ENCODE measurements at places on chromosomes 4 and X.

- DNase-seq = no peak
Observed at GRCh38 chr4:94221916-94222315, 14.3 kb downstream of the SMARCAD1 start.

DNA sequence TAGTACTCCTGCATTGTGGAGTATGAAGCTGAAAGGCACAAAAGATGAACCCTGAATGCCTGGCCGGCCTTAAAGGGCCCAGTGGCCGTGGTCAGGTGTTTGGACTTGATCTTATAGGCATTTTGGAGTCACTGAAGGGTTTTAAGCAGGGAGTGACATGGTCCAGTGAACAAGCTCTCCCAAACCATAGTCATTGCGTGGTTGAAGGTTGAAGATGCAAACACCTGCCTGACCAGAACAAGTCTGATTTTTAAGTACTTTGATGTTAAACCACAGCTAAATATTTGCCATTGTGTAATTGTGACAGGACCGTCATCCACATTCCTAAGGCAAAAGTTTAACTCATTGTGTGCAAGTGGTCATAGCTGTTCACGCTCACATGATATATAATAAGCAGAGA is 3.3 kb downstream of the STK32B start:
- no peak for DNase-seq

DNA sequence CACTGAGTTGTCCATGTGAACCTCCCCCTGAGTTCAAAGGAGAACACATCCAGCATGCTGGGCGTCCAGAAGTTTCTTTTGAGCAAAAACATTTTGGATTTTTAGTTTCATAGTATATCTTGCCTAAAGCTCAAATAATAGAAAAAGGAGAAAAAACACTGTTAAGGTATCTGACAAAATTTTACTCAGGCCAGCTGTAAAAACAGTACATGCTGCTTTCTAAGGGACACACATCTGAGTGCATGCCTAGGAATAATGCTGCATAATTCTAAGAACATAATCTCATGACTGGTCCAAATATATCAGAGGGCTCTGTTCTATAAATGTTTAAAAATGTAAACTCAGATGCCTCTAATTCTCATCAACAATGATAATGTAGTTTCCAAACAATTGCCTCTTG is 561.3 kb upstream of the INTU start:
- DNase-seq = no peak

- DNase-seq = no peak
Observed at GRCh38 chr4:163111588-163111987, 55.1 kb downstream of the NAF1 start.

DNA sequence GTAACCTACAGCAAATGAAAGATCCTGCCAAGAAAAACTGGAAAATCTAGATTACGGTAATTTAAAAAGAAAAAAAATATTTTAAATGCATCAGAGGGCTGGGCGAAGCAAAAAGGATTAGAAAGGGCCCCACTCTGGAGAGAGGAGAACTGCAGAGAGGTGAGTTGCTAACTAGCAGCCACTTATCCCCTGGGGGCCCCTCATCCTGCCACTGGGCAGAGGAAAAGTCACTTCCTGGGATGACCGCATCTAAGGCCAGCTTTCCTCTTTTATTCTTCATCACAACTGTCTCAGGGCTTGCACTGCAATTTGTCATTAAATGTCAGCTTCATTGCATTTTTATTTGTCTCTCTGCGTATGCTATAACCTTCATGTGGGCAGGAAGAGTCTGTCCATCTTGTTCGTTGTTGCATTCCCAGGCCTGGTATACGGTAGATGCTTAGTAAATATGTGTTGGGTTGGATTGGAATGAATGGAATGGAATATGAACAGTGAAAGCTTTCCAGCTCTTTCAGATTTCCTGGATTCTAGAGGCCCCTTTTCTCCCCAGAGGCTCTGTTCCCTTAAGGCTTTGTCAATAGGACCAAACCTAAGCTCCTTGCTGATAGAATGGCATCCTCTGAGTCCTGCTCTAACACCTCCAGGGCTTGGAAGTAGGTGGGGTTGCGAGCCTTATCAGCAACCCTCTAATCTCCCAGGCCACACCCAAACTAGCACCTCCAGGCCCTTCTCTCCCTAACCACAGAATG is 58.9 kb downstream of the TLR10 start:
- no peak for DNase-seq

DNA sequence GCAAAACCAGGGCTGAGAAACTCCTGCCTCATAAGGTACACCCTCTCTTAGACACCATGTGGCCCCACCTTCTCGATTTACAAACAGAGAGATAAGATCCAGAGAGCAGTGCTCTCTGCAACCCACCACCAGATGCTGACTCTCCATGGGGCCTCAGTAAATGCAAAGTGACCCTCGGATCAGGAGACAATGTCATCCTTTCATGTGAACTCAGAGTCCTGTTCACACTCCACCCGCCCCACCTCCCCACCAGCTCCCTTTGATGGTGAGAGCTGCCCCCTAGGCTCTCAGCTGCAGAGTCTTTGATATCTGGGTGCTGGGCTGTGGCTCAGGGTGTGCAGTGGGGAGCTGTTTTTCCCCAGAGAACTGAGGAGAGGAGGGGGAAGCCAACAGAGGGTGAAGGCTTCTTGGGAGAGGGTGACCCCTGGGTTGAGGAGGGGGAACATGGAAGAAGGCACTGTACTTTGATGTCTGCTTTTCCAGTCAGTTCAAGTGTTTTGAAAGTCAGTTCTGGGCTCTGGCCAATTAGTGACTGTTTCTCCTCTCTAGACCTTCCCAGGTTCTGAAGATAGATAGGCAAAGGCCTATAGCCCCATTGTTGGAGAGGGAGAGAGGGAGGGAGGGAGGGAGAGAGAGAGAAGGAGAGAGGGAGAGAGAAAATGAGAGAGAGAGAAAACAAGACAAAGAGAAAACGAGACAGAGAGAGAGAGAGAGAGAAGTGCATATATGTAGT is 88.2 kb downstream of the SCD5 start:
- DNase-seq = no peak

- DNase-seq = no peak
Observed at GRCh38 chr4:138902705-138903104, 112.9 kb upstream of the NOCT start.

- DNase-seq = no peak
Observed at GRCh38 chrX:139052461-139052860, 340.9 kb upstream of the FGF13 start.

DNA sequence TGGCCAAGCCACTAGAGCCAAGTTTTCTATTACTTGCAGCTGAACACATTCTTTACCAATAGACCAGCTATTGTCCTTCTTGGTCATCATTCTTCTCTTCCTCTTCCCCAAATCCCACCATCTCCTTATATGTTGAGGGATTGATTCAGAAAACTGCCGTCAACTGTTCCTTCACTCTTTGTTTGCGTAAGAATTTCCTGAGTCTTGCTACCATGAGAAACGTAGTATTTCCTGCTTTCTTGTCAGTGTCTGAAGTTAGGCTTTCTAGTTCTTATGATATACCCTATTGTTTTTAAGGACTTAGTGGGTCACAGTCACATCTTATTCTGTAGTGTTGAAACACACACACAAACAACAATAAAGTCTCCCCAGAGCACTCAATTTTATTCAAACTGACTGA is 20.1 kb downstream of the IGFBP7 start:
- no peak for DNase-seq

- no peak for DNase-seq
Observed at GRCh38 chrX:108018656-108019381, 26.0 kb upstream of the VSIG1 start.

DNA sequence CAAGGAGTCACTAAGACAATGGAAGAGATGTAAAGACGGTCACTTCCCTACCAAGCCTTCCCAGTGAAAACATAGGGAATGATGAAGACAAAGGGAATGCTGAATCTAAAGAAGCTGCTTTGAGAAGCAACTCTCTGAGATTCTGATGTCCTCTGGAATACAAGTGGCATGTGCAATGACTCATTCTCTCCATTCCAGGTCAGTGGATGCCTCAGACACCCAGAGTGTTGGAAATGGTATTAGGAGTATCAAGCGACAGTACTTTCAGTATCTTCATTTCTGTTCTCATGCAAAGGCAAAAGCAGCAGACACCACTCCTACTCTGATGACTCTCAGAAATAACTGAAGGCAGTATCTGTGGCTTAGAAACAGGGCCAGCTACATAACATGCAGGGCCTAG is 102.6 kb downstream of the FSTL5 start:
- DNase-seq = no peak

Measured in spinal cord (tissue), 10 donors.